Esophagus squamous epithelium (tissue), 5 donors: ENCODE measurements at places on chromosomes 11 and 22.

- no peak for DNase-seq
Observed at GRCh38 chr11:78520230-78520629, 54.4 kb downstream of the NARS2 start.

DNA sequence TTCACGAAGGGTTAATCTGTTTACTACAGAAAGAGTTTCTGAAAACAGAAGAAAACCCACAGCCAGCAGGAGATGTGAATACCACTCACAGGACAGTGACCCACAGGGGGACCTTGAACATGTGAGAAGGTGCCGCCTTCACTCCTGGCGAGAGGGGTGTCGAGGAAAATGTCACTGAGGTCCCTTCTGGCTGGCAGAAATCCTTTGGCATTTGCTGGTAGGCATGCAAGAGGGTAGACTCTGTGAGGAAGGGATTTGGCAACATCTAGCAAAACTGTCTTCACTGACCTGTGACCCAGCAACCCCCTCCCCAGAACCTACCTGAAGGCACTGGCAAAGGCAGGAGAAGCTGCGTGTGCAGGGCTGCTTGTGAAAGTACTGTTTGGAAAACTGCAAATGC, 8.6 kb downstream of the KCNQ1 start:
- no peak for DNase-seq

GRCh38 chr22:42560781-42561180, 7.0 kb downstream of the SERHL2 start:
- no peak for DNase-seq

GRCh38 chr11:67367761-67368227, 5.6 kb downstream of the CLCF1 start:
- no peak for DNase-seq

DNA sequence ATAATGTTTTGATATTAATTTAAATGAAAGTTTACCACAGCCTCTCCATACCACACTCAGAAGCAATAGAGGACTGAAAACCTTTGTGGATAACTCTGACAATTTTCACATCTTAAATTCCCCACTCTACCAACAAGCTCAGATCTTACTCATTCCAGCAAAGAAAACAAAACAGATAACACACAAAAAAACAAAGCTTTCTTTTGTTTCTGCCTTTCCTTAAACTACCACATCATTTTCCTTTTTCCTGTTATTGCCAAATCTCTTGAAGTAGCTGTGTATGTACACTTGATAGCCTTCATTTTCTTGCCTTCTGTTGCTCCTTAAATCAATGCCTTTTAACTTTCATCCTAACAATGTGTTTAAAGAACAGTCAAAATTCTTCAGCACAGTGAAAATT, 484.9 kb downstream of the NTM start:
- DNase-seq, result no peak

DNA sequence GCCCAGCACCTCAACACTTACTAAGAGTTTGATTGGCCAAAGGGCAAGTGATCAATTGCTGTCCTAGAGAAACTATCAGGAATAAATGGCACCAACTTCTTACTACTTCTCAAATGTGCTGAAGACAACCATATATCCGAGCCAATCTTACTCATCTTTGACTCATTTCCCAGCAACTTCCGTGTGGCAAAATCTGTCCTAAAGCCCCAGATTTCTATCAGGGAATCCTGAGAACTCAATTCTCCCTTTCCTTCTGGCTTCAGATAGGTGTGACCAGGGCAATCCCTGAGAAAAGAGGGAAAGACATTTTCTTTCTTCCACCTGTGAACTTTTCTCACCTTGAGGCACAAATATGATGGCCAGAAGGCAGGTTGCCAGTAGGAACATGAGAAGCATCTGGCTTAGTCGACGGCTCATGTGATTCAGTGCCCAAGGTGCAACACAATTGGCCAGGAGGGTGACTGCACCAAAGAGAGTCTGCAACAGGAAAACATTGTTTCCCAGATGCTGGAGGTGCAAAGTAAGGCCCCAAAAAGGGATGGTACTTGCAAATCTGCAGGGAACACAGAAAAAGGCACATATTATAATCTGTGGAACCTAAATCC, 21.8 kb upstream of the SLC22A24 start:
- DNase-seq, result no peak

GRCh38 chr11:85774256-85775101, 36.5 kb downstream of the SYTL2 start:
- no peak for DNase-seq

GRCh38 chr11:16080688-16081381, 275.5 kb downstream of the SOX6 start:
- DNase-seq, result no peak

- DNase-seq, result no peak
Observed at GRCh38 chr11:57547854-57548377, 10.5 kb downstream of the SMTNL1 start.

DNA sequence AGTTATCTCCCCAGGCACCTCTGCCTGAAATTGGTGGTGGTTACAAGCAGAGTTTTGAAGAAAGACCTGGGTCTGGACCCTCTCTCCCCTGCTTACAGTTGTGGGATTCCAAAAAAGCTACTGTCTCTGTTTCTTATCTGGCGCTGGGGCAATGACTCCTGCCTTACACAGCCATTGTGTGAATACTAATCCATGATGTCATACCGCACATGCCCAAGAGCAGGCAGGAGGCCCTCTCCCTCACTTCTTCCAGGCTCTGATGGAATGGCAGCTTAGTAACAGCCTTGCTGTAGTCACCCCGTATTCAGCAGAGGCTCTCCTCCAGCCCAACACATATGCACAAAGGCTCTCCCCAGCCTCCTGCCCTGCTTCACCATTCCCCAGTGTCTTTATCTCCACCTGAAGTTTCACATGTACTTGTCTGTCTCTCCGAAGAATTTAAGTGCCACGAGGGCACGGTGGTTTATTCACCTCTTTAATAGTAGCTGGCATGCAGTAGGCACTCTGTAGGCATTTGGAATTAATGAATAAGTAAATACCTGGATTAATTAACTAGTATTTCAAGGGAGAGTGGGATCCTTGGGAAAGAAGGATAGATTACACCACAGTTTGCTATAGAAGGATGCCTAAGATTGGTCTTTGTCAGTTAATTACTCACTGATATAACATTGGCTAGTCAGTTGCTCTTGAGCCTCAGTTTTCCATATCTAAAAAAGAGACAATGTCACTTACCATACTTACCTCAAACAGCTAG, 165.6 kb downstream of the ETS1 start:
- no peak for DNase-seq

- DNase-seq, result no peak
Observed at GRCh38 chr11:35588627-35589026, 29.6 kb upstream of the FJX1 start.
